Pulmonary artery endothelial cell (primary cell): ENCODE measurements at places on chromosomes 13 and 19. TPM values are rescaled to one million over a fixed set of nuclear protein-coding genes. Genes with fewer than 3 reads are reported as not detected.

RASIP1 gene
- total RNA-seq = 70.1 and 71.7 TPM in 2 replicates

CACNG7 gene
- total RNA-seq = 0.04 and 0.13 TPM in 2 replicates

ZIM2 gene
- 0.46 TPM in 1 of 2 replicates, not detected in the other for total RNA-seq

RNU6-9 gene
- not detected in 2 replicates for total RNA-seq

GNA15 gene
- total RNA-seq = 0.04 and 0.07 TPM in 2 replicates

ACTMAP gene
- 0.49 and 0.59 TPM in 2 replicates for total RNA-seq

SIGLEC8 gene
- total RNA-seq = not detected in 2 replicates

KLF5 gene
- total RNA-seq = 0.40 and 0.42 TPM in 2 replicates

CEACAM4 gene
- not detected in 2 replicates for total RNA-seq
